Cardiac fibroblast (primary cell): ENCODE measurements at places on chromosomes 12 and 14.

DNA sequence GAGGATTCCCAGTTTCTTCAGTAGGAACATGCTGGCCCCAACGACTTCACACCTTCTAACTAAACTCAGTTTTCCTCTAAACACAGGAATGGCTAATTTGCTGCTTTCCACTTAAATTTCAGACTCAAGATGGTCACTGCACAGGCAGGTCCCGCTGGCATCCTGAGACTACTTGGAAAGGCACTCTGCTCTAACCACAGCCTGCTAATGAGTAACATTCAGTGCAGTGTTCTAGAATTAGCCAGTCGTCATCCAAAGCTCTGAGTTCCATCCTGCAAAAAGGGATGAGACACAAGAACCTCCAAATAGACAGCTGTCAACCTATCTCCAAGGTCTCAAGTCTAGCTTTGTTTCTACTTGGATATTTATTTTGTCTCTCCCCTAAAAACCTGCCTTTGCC lies 6.0 kb downstream of the CCDC92 start:
- peak; percentile 23 for DNase-seq

DNA sequence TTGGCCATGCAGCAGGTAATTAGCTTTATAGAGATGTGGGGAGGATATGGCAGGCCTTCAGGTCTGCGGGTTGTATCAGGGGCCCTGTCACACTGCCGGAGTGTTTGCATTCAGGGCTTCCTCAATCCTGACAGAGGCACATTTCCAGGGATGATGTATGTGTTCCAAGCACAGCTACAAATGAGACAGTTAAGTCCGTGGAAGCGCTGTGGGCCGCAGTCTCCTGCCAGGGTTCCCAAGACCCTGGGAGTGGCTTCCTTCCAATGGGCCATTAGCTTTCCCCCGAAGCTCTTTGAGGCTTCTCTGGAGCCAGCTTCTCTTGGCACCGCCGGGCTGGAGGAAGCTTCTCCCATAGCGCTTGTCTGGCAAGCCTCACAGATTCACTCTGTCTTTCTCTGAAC lies 1524.7 kb upstream of the TMEM132C start:
- no peak for DNase-seq

DNA sequence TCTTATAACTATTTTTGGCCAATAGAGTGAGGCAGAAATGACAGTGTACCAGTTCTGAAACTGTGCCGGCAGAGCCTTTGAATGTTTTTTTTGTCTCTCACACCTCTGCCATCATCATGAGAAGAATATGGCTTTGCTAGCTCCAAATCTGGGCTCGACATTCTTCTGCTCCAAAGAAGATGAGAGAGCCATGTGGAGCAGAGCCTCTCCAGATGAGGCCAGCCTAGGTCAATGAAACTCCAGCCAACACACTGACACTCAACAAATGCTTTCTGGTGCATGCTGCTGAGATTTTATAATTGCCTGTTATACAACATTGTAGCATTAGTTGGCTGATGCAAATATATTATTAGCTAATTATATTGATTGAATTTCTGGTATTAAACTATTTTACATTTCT lies 154.7 kb downstream of the SLC38A4 start:
- no peak for DNase-seq

DNA sequence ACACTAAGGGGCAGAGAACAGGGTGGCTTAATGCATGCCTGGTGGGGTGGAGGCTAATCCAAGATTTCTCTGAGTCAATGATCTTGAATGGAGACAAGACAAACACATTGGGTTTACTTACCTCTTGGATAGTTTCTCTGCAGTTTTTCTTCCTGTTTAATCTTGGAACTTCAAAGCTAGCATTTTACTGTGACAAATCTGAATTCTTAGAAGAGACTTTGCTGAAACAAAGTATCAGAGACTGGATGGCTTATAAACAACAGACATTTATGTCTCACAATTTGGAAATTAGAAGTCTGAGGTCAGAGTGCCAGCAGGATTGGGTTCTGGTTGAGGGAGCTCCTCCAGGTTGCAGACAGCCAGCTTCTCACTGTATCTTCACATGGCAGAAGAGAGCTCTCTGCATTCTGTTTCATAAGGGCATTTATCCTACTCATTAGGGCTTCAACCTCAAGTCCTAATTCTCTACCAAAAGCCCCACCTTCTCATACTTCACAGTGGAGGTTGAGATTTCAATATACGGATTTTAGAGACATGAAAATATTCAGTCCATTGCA lies 921.8 kb downstream of the VRK1 start:
- DNase-seq: no peak

DNA sequence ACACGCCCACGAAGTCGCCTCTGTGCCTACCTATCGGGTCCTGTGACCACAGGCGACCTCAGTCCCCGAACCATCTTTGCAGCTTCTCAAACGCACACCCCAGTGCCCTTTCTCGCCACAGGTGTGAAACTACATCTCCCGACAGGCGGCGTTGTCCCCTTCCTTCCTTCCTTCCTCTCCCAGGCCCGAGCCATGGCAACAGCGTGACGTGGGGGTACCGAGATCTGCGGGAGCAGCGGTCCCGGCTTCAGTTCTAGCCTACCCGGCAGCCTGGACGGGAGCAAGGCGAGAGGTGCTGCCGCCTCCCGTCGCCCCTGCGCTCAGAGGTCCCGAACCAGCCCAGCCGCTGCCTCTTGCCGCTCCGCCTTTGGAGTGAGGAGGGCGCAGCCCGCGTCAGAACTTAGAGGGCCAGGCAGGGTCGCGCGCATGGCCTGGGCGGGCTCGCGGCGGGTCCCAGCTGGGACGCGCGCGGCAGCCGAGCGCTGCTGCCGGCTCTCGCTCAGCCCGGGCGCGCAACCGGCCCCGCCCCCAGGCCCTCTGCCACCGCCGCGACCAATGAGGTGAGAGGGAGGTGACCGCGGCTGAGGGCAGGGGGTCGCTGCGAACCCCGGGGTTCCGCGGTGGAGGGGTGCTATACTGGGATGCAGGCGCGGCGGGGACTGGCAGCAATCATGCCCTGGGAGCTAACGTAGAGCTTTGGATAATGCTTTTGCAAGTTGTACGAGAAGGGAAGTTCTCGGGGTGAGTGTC lies at the start of gene COQ10A:
Gene COQ10A, plus strand, starts transcription at position 250 of the 750 bp plus-strand sequence. Its CDS starts 177 bp downstream, at position 427.
- peak; percentile 85 for DNase-seq

GRCh38 chr12:111434680-111435338 lies 29.1 kb downstream of the SH2B3 start:
- peak; percentile 73 for DNase-seq

GRCh38 chr12:91574391-91574790 lies 391.8 kb upstream of the DCN start:
- no peak for DNase-seq

GRCh38 chr14:74286736-74287135 lies 16.0 kb downstream of the ABCD4 start:
- no peak for DNase-seq

- no peak for DNase-seq
These were observed 179.5 kb upstream of the PARP11 start for GRCh38 chr12:4052691-4053090.

DNA sequence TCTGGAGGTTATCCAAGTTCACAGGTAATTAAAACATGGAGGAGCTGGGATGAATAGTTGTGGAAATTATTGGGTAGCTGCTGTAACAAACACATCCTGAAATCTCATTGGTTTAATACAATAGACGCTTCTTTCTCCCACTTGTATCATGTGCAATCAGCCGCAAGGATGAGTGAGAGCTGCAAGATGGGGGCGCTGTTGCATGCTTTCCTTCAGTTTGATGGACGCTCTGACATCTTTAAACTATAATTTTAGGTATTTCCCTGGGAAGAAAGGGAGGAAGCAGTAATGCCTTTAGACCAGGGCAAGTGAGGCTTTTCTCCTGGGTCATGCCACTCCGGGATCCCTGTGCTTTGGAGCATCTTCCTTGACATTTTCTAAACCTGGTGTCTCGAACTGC lies 178.7 kb downstream of the PAWR start:
- DNase-seq: no peak

GRCh38 chr12:1517007-1517406 lies 77.4 kb downstream of the FBXL14 start:
- peak; percentile 95 for DNase-seq

DNA sequence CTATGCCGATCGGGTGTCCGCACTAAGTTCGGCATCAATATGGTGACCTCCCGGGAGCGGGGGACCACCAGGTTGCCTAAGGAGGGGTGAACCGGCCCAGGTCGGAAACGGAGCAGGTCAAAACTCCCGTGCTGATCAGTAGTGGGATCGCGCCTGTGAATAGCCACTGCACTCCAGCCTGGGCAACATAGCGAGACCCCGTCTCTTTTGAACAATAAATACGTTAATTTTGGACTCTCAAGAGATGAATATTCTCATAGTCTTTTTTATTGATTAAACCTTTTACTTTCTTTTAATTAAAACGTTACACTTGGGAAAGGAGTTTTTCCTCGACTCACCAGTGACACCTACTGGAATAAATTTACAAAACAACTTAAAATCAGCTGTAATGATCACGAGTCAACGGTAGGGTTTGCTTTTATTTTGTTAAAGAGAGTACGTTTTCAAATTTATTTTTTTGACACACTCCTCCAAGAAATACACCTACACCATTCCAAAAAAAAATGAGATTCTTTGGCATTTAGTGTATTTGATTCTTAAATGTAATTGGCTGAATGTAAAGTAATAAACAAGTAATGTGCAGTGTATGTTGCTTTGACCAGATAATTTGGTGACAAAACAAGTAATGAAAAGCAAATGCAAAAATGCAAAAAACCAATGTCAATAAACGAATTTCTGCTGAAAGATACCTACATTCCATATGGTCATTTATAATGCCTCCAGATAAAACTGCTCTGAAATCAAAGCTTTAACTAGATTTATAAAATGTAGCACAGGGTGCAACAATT lies 687 bp upstream of the RPS29 start:
- DNase-seq: peak; percentile 82

- DNase-seq: no peak
These were observed 807 bp downstream of the B4GALNT3 start for GRCh38 chr12:460261-461230.

- peak; percentile 74 for DNase-seq
These were observed 2.0 kb upstream of the CCDC63 start for GRCh38 chr12:110844551-110845338.

DNA sequence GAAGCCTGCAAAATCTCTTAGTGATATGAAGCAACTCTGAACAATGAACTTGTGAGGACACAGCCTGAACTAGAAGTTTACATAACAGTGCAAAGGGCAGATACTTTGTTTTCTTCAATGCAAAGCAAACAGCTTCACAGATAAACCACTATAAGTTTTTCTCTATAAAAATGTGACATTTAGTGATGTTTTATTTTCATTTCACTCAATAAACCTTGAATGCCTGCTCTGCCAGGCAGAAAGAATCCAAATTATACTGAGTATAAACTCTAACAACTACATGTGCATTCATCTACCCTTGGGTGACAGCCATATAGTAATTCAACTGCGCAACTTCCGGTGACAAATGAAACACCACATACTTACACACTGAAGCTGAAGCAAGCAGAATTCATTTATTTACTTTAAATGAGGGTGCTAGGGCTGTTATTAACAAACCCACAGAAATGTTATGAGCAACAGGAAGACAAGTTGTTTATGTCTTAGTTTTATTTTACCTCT lies 10.3 kb downstream of the DCP1B start:
- DNase-seq: peak; percentile 53

GRCh38 chr12:96210376-96211055 lies 16.3 kb downstream of the ELK3 start:
- DNase-seq: no peak

DNA sequence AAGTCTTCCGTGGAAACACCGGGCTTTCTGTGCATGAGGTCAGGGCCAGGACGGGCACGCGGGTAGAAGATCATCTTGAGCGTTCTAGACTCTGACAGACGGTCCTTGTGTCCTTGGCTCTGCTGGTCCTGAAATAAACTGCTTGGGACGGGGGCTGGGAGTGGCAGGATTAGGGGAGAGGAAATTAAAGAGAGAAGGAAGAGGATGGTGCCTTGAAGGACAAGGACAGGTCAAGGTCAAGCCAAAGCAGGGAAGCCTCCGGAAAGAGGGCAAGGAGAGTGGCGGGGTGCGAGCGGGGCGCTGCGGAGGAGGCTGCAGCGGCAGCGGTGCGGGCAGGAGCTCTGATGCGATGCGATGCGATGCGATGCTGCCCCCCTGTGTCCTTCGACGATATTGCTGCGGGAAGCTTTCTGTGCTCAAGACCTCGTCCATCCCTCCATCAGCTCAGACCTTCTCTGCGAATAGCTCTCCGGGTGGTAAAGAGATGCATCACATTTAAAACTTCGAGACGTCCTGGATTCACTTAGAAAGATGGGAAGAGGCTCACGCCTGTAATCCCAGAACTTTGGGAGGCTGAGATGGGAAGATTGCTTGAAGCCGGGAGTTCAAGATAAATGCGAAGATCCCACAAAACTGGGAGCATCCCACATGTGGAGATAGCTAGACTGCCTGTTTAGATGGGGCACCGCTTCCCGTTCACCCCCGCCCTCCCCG lies 110.1 kb upstream of the TMEM132D start:
- peak; percentile 40 for DNase-seq

DNA sequence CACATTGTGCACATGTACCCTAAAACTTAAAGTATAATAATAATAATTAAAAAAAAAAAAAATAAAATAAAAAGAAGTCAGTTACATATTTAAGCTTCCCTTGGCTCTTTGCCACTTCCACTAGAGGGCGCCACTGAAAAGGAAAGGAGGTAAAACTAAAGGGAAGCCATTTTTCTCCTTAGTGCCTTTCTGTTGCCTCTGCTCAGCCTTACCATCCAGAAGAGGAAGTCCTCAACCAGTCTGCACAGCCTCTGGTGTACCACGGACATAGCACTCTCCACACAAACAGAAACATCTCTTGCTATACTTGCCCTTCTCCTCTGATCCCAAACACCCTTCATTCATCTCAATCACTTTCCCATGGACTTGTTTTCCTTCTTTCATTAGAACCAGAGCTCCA lies 169.0 kb upstream of the EEA1 start:
- DNase-seq: peak; percentile 50

DNA sequence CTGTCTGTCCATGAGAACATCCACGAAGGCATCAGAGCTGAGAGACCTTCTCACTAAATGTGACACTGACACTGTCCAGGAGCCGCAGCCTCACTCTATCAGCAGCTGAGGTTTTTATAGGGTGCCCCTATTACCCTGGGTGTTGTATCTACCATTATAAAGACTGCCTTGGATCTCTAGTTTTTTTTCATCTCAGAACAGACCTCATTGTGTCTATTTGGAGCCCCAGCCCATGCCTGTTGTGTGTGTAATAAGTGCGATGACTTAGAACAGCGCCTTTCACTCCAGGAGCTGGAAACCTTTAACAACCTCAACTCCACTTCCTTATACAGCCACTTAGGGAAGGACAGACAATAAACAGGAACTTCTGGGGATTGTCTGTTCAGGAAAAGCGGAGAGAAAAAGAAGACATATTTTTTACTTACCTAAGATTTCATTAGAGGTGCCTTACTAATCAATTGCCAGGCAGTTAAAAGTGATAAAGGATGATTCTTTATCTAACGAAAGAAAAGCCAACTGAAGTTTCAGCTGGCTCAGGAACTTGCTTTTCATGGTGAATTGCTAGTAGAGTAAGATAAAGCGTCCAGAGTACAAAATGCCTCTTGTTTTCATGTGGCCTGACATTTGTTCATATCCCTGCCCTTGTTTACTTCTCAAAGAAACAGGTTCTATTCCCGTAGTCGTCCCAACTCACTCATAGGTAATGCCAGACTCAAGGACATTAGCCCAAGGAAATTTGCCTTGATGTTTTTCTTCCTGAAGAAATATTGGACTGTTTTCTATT lies 420.6 kb downstream of the RAD51B start:
- DNase-seq: no peak

- DNase-seq: no peak
These were observed 164.0 kb upstream of the SYT1 start for GRCh38 chr12:78700565-78700964.

- no peak for DNase-seq
These were observed 269.0 kb downstream of the KCNH5 start for GRCh38 chr14:62776300-62776699.
